ENCODE measurements at places on chromosomes 1 and 21. TPM values are rescaled to one million over a fixed set of nuclear protein-coding genes. Genes with fewer than 3 reads are reported as not detected.

DNA sequence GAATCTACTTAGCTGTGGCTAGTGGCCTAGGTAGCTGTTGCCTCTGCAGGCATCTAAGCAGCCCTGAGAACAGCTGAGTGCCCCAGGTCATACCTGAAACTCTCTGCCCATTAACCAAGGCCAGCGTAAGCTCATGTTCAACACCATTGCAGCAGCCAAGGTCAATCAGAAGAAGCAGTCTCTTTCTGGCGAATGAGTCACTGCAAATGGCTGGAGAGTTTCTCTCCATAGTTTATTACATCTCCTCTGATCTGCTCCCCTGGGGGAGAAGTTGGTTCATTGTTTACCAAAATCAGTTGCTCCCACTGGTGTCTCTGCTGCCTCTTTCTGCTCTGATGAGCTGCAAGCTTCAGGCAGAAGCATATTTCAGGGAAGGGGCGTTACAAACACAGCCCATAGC is 6.9 kb upstream of the BCL9 start:
- no peak for DNase-seq

GRCh38 chr1:1142844-1143243 is 27.0 kb upstream of the C1orf159 start:
- no peak for DNase-seq

DNA sequence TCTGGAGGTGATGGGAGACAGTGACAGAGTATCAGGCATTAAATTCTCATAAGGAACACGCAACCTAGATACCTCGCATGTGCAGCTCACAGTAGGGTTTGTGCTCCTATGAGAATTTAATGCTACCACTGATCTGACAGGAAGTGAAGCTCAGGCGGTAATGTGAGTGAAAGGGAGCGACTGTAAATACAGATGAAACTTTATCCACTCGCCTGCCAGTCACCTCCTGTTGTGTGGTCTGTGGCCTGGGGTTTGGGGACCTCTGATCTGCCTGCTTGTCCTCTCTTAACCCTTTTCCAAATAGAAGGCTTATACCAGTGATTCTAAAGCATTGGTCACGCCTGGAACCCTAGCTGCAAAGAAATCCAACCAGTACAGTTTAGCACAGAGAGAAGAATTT is 15.3 kb downstream of the GABPA start:
- no peak for DNase-seq

DNA sequence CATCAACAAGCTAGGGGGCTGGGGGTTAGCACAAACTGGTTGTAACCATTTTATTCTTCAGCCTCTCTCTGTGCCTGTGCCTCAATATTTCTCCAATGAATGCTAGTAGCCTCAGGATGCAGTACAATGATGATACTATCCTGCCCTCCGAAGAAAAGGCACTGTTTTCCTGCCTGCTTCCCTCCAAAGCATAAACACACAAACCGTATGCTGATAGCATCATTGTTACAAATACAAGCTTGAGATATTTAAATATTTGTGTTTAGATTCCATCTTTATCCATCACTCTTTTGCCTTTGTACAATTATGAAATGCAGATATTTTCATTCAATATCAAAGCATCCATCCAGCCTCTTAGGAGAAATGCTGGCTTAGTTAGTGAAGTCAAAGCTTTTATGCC is 404.8 kb downstream of the DUSP10 start:
- DNase-seq = no peak

DNA sequence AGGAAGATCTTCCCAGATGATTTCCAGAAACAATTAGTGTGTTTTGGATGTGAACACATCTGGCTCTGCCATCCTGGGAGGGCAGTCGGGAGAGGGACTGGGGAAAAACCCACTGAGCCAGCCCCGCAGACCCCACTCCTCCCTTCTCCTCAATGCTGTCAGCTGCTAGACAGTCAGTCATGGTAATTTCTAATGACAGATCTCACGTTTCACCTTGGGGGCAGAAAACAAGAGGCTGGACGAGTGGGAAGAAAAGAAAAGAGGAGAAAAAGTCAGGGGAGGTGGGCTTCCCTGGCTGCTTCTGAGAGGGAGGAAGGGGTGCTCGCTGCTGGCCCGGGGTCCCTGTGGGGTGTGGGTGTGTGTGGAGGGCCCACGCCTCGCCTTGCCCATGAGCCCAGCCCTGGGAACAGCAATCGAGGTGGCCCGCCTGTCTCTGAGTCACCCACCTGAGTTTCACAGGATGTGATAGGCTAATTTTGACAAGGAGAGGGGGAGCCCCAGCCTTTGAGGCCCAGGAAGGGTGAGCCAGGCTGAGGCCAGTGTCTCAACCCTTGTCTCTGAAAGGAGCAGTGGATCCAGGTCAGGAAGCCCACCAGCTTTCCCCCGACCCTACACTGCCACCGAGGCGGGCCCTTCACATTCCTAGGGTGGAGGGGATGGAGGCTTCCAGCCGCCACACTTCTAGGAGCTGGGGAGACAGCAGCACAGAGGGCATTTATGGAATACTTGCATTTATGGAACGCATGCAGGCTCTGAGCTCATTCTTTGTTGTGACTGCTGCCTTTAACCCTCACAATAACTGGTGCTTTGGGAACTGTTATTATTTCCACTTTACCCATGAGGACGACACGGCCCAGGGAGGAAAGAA is 49.1 kb upstream of the IFNLR1 start:
- no peak for DNase-seq

- no peak for DNase-seq
Observed at GRCh38 chr1:230393722-230394121, 32.4 kb downstream of the PGBD5 start.

DNA sequence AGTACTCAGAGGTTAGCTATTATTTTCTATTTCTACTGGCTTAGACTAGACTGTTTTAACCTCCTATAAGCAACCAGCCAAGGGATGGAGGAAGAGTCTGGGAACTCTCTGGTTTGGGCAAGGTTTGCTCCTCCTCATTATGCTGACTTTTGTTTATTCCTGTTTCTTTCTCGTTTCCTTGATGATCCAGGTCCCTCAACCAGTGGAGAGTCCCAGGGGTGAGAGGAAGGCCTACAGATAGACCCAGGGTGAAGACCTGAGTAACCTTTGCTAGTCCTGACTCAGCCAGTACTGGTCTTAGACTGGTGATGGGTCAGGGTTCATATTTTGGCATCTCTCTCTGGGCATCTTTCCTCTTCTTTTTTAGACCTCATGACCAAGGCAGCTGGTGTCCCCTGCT is 5.4 kb downstream of the TUFT1 start:
- DNase-seq = no peak

DNA sequence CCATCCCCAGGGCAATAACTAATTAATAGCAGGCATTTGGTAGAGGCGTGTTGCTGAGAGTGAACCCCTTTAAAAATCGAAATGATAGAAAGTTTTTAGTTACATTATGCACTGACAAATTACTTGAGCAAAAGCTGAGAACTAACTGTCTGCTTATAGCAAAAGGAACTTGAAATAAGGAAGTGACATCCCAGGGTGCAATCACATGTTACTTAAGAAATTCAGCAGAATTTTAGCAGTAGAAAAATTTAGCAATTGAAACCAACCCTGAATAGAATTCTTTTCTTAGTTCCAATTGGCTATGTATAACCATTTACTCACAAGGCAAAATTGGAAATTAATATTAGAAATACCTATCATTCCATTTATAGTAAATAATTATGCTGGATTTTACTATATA is 139.5 kb upstream of the SAMSN1 start:
- DNase-seq = no peak

DNA sequence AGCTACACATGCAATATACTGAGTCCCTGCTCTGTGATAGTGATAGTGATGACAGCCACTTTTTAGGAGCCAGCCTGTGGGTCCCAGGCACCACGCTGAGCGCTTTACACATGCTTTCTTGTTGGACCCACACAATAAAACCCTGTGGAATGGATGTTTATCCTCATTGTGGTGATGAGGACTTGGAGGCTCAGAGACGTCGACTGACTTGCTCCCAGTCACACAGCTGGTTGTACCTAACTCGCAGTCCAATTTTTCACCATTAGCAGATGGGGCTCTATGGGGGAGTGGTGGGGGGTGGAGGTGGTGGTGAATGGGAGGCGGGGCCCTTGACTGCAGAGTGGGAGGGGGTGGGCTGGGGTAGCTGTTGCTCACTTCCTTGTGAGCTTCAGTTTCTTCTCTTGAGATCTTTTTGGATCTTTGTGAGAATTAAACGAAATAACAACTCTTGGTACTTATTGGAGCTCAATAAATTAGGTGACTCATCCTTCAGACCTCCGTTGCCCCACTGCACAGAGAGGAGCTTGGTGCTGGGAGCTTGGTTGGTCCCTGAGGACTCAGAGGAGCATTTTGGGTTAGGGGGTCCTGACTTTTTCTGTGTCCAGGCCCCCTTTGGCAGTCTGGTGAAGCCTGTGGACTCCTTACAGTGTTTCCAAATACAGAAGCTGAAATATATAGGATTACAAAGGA is 61.8 kb upstream of the CD1D start:
- DNase-seq = no peak

- no peak for DNase-seq
Observed at GRCh38 chr1:3329640-3330281, 124.7 kb upstream of the ARHGEF16 start.

DNA sequence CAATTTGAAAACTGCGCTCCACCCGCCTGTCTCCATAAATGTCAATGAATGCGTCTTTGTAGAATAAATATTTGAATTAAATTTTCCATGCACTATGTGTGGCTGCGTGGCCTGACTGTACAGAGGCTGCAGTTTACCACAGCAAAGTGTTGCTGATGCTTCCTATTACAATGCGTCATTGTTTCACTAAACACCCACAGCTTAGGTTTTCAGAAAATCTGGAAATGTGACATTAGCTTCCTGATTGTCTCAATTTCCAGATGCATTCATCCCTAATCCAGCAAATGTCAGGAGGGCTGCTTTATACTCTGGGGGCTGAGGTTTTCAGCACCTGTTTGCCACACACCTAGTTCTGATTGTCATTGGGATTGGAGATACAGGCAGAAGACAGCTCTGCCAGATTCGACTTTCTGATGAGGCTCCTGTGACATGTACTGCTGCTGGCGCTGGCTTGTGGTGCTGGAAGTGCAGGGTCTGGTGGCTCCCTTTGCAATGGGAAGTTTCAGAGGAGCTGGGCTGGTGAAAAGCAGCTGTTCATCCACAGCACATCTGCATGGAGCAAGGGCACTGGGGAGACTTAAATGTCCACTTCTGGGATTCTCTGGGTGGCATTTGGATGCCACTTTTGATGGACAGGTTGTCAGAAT is 40.0 kb downstream of the URB2 start:
- DNase-seq = no peak

GRCh38 chr1:183248989-183249691 is 63.1 kb downstream of the LAMC2 start:
- DNase-seq = no peak

DNA sequence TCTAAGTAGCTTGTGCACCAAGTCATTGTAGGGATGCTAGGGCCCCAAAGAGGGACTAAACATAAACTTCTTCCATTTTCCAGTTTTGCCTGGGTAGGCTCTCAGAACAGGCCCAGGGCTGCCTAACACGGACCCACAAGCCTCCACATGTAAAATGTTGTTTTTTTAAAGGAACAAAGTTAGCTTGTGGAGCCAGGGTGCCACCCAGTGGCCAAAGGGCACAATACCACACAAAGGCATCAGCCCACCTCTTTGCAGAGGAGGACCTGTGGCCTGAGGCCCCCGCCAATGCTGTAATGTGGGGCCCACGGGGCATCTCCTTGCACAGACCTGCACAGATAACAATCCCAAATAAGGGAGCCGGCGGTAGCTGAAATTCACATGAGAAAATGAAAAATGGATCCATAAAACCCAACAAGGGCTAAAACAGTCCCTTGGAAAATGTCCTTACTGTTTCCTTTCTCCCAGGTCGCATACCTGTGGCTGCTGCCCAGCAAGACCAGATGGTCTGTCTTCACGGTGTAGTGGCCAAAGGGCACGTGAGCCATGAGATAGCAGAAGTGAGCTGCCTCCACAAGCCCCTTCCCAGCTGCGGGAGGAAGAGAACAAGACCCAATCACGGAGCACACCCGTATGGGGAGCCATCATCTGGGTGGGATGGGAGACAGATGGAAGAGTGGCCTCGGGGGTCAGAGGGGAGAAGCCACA is 23.8 kb downstream of the SEC16B start:
- no peak for DNase-seq

GRCh38 chr1:69567652-69568420 is at the start of gene LRRC7:
TSS of gene LRRC7 (plus strand) at chr1:69567922. CDS start at chr1:69568640, 718 bp downstream.
- DNase-seq = no peak

- DNase-seq = no peak
Observed at GRCh38 chr1:216836316-216836715, 113.1 kb upstream of the ESRRG start.

- no peak for DNase-seq
Observed at GRCh38 chr21:44729336-44730027, 18.1 kb upstream of the TSPEAR start.

- DNase-seq = no peak
Observed at GRCh38 chr1:204598319-204598969, 82.2 kb downstream of the MDM4 start.

DNA sequence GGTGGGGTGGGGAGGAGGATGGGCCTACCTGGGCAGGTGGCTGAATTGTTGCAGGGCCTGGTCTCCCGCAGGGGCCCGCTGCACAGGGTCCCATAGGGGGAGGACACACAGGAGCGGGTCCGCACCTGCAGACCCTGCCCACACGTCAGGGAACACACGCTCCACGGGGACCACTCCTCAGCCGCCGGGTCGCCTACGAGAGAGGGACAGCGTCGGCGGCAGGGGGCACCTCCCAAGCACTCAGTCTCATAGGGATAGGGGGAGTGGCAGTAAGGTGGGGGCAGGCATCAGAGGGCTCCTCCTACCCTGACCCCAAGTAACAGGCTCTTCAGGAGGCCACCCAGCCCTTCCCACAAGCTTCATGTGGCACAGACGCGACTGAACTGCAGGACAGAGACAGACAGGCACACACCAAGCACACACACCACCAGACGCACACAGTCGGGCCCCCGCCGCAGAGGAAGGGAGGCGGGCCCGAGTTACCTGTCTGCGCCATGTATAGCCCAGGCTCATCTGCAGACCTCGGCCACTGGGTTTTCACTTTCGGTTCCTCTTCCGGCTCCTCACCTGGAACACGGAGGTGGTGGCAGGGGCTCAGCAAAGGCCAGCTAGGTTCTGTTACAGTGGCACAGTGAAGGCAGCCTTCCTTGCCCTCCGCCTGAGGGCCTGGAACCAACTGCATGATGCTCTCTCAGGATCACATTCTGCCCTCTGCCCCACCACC is 19.8 kb downstream of the ADGRB2 start:
- no peak for DNase-seq

- peak; percentile 40 for DNase-seq
Observed at GRCh38 chr1:215566556-215567490, at the start of gene KCTD3. TSS of gene KCTD3 (plus strand) at chr1:215567304. CDS start at chr1:215567686, 382 bp downstream.

GRCh38 chr1:223727541-223727940 is 15.2 kb downstream of the CAPN2 start:
- no peak for DNase-seq

GRCh38 chr1:9008236-9008635 is 18.0 kb downstream of the SLC2A7 start:
- DNase-seq = no peak

The LAD1 gene
- 0.48 TPM for total RNA-seq

The CRP gene
- total RNA-seq = 0.96 TPM

The MNDA gene
- total RNA-seq = 7.4 TPM

The RHEX gene
- 1.1 TPM for total RNA-seq

The COL8A2 gene
- 6.4 TPM for total RNA-seq

The FCRL1 gene
- total RNA-seq = 0.32 TPM

The LUZP1 gene
- 20.9 TPM for total RNA-seq

The EGLN1 gene
- total RNA-seq = 24.6 TPM

All from omental fat pad (tissue), 4 donors.